ENCODE measurements at places on chromosomes 7 and 10. TPM values are rescaled to one million over a fixed set of nuclear protein-coding genes. Genes with fewer than 3 reads are reported as not detected.

KIN gene
- 8.2 TPM for total RNA-seq

VWA2 gene
- total RNA-seq = 2.7 TPM

PSMC2 gene
- 186 TPM for total RNA-seq

PVRIG gene
- total RNA-seq = not detected

NKX2-3 gene
- not detected for total RNA-seq

DENND2A gene
- total RNA-seq = 0.91 TPM

GHRHR gene
- not detected for total RNA-seq

EPHB4 gene
- 81.7 TPM for total RNA-seq

All from hair follicular keratinocyte (primary cell).